Esophagus squamous epithelium (tissue), 5 donors: ENCODE measurements at places on chromosomes 11 and 22. TPM values are rescaled to one million over a fixed set of nuclear protein-coding genes. Genes with fewer than 3 reads are reported as not detected.
A peak's percentile ranks its signal among the peaks of the same experiment; 100 is the strongest.

GRCh38 chr11:124762624-124763155 lies 600 bp upstream of the ESAM start:
- H3K27me3 ChIP-seq: peaks cover 56% of the 10 kb centered on the region
- no peak for DNase-seq
- peak overlapping the region; percentile 77 for H3K4me3 ChIP-seq
- peaks cover 34% of the 10 kb centered on the region for H3K4me1 ChIP-seq

The NUCB2 gene
- total RNA-seq: 152 TPM

- no peak overlapping the region for H3K4me3 ChIP-seq
- no peaks in the 10 kb centered on the region for H3K4me1 ChIP-seq
- DNase-seq: no peak
- H3K27me3 ChIP-seq: no peaks in the 10 kb centered on the region
- H3K27ac ChIP-seq: no peak overlapping the region
- H3K36me3 ChIP-seq: peaks cover 60% of the 10 kb centered on the region
Observed at GRCh38 chr22:29343313-29343805, 27.9 kb upstream of the RASL10A start.

- no peaks in the 10 kb centered on the region for H3K36me3 ChIP-seq
- peaks cover 17% of the 10 kb centered on the region for H3K4me1 ChIP-seq
- DNase-seq: no peak
- H3K4me3 ChIP-seq: no peak overlapping the region
- peaks cover 14% of the 10 kb centered on the region for H3K27me3 ChIP-seq
- H3K27ac ChIP-seq: no peak overlapping the region
Observed at GRCh38 chr22:30214703-30215407, 31.7 kb downstream of the LIF start.

The LRRC56 gene
- 0.35 TPM for total RNA-seq

DNA sequence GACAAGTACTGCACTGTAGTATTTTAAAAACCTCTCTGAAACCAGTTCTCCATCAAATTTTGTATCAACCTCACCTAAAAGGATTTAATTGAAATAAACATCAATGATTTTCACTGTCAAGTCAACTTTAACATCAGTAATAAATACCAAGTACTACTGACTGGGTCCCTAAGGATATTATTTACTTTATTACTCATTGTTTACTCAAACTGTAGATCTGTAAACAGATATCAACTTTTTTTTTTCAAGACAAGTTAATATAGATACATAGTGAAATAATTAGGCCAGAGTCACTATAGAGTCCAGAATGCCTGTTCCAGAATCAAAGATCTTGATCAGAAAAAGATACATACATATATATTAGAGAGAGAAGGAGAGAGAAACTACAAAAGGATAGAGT lies 1.6 kb downstream of the RNF141 start:
- no peak for DNase-seq
- no peaks in the 10 kb centered on the region for H3K27me3 ChIP-seq
- no peaks in the 10 kb centered on the region for H3K36me3 ChIP-seq
- H3K4me3 ChIP-seq: peak overlapping the region; percentile 65
- peaks cover 45% of the 10 kb centered on the region for H3K4me1 ChIP-seq

The KRTAP5-10 gene
- total RNA-seq: not detected

- DNase-seq: no peak
- H3K27me3 ChIP-seq: no peaks in the 10 kb centered on the region
- no peaks in the 10 kb centered on the region for H3K36me3 ChIP-seq
- H3K4me3 ChIP-seq: no peak overlapping the region
- H3K27ac ChIP-seq: no peak overlapping the region
- H3K4me1 ChIP-seq: no peaks in the 10 kb centered on the region
Observed at GRCh38 chr11:20308601-20309000, 54.9 kb upstream of the HTATIP2 start.

- no peak for DNase-seq
- peaks cover 12% of the 10 kb centered on the region for H3K4me1 ChIP-seq
- peak overlapping the region; percentile 18 for H3K4me3 ChIP-seq
- peak overlapping the region; percentile 70 for H3K27ac ChIP-seq
- peaks cover 17% of the 10 kb centered on the region for H3K36me3 ChIP-seq
Observed at GRCh38 chr22:46791201-46791731, 28.8 kb downstream of the TBC1D22A start.

- DNase-seq: no peak
- H3K4me3 ChIP-seq: no peak overlapping the region
- H3K27ac ChIP-seq: peak overlapping the region; percentile 43
- H3K27me3 ChIP-seq: no peaks in the 10 kb centered on the region
- H3K36me3 ChIP-seq: peaks cover 91% of the 10 kb centered on the region
Observed at GRCh38 chr11:119300198-119300964, 16.5 kb downstream of the MCAM start.

- no peak overlapping the region for H3K27ac ChIP-seq
- DNase-seq: no peak
- no peaks in the 10 kb centered on the region for H3K4me1 ChIP-seq
Observed at GRCh38 chr11:133541720-133542095, 9.4 kb upstream of the OPCML start.

The SSRP1 gene
- total RNA-seq: 87.8 TPM

- DNase-seq: no peak
- no peaks in the 10 kb centered on the region for H3K36me3 ChIP-seq
- H3K4me1 ChIP-seq: peaks cover 8% of the 10 kb centered on the region
- no peak overlapping the region for H3K4me3 ChIP-seq
Observed at GRCh38 chr11:128913806-128914205, 22.6 kb downstream of the KCNJ5 start.

GRCh38 chr11:34987617-34988016 lies 71.2 kb downstream of the PDHX start:
- peaks cover 61% of the 10 kb centered on the region for H3K36me3 ChIP-seq
- H3K27ac ChIP-seq: no peak overlapping the region
- H3K27me3 ChIP-seq: no peaks in the 10 kb centered on the region
- H3K4me3 ChIP-seq: no peak overlapping the region
- DNase-seq: no peak
- no peaks in the 10 kb centered on the region for H3K4me1 ChIP-seq
